ENCODE measurements at places on chromosomes 3 and 15.

DNA sequence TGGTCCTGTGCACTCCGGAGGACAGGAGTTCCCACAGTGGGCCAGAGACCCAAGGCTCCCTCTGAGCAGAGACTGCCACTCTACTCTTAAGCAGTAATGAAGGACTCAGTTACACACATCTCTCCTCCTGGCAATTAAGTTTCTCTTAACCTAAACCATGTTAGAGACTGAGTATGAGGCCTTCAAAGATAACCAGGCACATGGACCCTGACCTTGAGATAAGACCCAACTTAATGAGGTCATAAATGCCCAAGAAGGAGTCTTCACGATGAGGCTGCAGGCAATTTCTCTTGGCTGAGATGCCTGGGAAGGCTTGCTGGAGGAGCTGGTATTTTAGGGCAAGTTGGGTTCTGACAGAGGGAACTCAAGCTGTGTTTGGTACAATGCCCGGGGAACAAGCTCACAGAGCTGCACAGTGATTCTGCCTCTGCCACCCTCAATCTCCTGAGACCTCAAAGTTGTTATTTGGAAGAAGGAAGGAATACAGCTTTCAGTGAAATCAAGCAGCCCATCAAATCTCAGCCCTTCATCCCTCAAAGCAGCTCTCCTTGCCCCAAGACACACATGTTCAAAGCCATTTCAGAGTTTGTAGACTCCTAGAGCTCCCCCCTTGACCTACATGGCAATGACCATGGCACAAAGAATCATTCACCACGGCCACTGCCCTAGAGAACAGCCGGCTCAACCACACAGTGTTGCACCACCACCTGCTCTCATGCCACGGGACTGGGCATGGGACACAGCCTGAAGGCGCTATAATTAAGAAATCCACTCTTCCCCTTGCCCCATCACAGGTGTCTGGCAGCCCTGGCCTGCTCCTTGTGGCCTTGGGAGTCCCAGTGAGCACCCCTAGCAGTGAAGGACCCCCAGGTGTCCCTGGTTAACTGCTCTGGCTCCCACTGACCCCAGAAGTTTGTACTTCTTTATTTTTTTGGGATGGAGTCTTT, 7.1 kb downstream of the RMDN3 start:
- no peak for DNase-seq

GRCh38 chr15:69066007-69066995, 51.8 kb downstream of the NOX5 start:
- no peak for DNase-seq

- no peak for DNase-seq
Measured at GRCh38 chr3:105555206-105555605, 188.5 kb downstream of the ALCAM start.

DNA sequence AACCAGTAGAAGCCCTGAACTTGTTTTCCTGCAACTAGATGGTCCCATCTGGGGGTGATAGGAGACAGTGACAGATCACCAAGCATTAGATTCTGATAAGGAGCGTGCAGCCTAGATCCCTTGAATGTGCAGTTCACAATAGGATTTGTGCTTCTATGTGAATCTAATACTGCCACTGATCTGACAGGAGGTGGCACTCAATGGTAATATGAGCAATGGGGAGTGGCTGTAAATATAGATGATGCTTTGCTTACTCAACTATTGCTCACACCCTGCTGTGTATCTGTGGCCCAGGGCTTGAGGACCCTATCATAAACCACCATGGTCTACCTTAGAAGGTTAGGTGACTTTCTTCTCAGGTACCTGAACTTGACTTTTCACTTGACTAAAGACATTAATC, 417.1 kb upstream of the ARHGEF26 start:
- DNase-seq: no peak

- no peak for DNase-seq
Measured at GRCh38 chr3:71917545-71917944, 132.6 kb upstream of the PROK2 start.

- no peak for DNase-seq
Measured at GRCh38 chr3:81989758-81990157, 228.3 kb upstream of the GBE1 start.

DNA sequence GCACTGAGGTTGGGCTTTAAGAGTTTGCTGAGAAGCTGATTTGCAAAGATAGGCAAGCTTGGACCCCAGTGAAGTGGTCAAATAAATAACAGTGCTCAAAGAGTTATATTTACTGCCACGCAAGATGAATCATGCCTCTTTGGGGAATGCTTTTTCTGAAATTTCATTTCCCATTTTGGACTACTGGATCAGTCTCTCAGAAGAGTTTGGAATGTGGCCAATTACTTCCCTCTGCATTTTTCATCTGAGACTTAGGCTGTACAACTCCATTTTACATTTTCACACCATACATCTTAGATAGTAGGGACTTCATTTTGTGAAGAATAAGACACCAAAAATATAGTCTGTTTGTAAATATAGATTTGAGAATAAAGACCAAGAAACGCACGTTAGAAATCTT, 419.7 kb downstream of the FGF12 start:
- DNase-seq: no peak

GRCh38 chr15:35288580-35288979, 203.5 kb upstream of the NANOGP8 start:
- no peak for DNase-seq

GRCh38 chr3:100436951-100437350, 35.6 kb downstream of the LNP1 start:
- no peak for DNase-seq

DNA sequence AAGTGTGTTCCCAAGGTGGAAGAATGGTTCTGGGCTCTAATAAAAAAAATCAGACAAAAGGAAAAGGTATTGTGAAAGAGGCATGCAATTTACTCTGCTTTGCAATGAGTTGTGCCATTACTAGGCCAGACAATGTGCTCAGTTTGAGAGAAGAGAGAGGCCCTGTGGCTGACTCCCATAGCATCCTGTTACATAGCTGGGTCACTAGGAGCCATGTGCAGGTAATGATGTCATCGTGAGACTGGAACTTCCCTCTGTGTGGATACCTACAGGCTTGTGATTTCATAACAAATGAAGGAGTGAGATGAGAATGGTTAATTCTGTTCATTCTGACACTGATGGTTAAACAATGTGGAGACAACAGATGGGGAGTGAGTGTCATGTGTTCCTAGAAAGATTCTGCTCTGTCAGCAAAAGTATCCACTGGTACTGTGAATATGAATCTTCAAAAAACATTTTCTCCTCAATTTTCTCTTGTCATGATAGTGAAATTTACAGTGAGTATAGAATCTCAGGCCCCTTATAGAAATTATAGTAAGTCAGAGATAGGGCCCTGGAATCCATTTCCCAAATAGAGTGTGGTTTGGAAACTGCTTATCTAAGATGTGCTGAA, 648.7 kb upstream of the DPPA4 start:
- DNase-seq: no peak

GRCh38 chr15:93067649-93068085, 21.3 kb downstream of the RGMA start:
- no peak for DNase-seq

- DNase-seq: no peak
Measured at GRCh38 chr15:96343113-96344059, 12.9 kb downstream of the NR2F2 start.

- DNase-seq: no peak
Measured at GRCh38 chr3:116930786-116931185, 221.2 kb downstream of the TUSC7 start.

DNA sequence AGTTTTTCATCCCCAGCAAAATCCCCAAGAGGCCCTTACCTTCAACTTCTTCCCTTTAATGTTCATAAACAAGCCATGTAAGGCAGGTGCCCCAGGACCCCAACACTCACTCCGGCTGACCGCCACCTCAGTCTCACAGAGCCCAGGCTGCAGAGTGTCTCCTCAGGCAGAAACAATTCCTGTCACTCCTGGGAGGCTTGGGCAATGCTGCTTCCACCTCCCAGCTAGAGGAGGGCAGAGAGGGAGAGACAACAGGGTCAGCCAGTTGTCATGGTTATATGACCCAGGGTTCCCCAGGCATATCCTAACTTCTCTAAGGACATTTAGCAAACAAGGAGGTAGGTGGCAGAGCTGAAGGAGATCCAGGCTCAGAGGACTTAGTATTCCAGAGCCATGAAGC, at the start of gene PLIN1:
Gene PLIN1 (minus strand): TSS at position 156 of the 400 bp plus-strand sequence. CDS start 1,878 bp downstream, outside the sequence.
- DNase-seq: no peak

GRCh38 chr3:60555686-60556354, 695.4 kb downstream of the FHIT start:
- no peak for DNase-seq

- DNase-seq: no peak
Measured at GRCh38 chr3:46113608-46114007, 86.3 kb upstream of the XCR1 start.

DNA sequence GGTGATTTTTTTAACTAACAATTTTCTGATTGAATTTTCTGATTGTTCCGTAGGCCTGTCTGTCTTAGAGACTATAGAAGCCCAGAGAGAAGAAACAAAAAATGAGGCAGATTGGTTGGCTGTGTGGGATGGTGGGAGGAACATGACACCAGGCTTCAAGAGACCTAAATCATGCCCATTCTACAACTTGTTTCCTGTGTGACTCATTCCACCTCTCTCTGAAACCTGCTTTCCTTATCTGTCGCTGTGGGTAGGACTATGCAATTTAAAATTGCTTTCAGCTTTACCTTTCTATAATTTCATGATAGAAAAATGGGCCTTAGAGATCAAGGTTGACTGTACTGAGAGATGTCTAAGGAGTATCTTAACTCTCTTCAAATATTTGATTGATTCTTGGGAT, 44.5 kb downstream of the OXNAD1 start:
- DNase-seq: no peak

GRCh38 chr15:77496715-77497109, 76.0 kb downstream of the HMG20A start:
- no peak for DNase-seq

- DNase-seq: no peak
Measured at GRCh38 chr3:172182797-172183196, 143.4 kb downstream of the FNDC3B start.

DNA sequence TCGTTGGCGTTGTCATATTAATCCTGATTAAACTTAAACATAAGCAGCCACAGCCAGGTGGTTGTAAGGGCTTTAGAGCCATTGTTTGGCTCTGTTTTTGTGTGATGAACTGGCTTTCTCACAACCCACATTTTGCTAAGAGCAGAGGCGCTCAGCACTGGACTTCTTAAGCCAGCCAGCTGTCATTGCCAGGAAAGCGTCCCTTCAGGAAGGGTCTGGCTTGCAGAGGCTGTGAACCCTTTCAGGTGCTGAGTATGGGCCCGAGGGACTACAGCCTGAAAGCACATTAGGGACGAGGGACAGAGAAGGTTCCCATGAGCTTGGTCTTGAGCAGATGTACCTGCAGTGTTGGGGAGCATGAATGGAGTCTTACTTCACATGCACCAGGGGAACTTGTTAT, 112.3 kb downstream of the CHCHD6 start:
- no peak for DNase-seq

- DNase-seq: no peak
Measured at GRCh38 chr3:100256731-100257151, 4.1 kb upstream of the TBC1D23 start.

DNA sequence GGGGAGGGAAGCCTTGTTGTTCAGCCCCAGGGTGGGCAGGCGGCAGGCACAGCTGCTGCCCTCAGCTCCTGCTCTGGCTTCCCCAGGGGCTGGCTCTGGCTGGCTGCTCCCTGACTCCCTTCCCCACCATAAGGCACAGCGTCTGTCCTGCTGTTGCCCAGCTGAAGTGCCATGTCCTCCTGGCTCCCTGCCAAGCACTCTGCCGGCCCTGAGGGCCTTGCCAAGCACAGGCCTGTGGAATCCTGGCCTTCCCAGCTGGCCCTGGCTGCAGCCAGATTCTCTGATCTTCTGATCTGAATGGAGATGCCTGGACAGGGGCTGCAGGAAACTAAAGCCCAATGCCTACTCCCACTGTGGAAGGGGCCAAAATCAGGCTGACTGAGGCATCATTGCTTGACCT, 1.1 kb downstream of the IQCF6 start:
- DNase-seq: no peak

- no peak for DNase-seq
Measured at GRCh38 chr3:31567036-31567435, 34.3 kb downstream of the STT3B start.

- no peak for DNase-seq
Measured at GRCh38 chr3:186260726-186261125, 101.3 kb downstream of the DGKG start.

DNA sequence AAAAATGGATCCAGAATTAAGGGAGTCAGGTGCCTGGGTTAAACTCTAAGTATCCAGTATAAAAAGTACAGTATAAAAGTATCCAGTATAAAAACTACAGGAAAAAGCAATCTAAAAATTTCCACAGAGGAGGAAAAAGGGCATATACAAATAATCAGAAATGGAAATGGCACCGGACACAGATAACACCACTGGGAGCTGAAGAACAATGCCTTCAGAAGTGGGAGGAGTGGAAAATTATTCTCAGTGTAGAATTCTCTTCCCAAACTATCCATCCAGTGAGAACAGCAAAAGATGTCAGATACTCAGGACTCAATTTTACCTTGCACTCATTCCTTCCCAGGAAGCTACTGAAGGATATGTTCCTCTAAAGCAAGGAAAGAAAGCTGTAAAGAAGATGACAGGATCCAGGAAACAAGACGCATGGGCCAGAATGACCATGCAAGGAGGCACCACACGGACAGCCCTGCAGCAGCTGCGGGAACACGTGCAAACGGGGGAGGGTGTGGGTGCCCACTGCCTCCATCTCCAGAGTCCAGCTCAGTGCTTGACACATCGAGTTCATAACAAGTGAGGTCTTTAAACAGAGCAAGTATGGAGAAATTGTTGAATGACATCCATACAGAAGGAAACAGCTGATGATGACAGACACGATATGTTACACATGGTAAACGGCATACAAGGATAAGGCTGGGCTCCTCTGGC, 68.5 kb downstream of the CHSY1 start:
- DNase-seq: no peak

GRCh38 chr3:183185696-183186095, 23.2 kb upstream of the LAMP3 start:
- no peak for DNase-seq

DNA sequence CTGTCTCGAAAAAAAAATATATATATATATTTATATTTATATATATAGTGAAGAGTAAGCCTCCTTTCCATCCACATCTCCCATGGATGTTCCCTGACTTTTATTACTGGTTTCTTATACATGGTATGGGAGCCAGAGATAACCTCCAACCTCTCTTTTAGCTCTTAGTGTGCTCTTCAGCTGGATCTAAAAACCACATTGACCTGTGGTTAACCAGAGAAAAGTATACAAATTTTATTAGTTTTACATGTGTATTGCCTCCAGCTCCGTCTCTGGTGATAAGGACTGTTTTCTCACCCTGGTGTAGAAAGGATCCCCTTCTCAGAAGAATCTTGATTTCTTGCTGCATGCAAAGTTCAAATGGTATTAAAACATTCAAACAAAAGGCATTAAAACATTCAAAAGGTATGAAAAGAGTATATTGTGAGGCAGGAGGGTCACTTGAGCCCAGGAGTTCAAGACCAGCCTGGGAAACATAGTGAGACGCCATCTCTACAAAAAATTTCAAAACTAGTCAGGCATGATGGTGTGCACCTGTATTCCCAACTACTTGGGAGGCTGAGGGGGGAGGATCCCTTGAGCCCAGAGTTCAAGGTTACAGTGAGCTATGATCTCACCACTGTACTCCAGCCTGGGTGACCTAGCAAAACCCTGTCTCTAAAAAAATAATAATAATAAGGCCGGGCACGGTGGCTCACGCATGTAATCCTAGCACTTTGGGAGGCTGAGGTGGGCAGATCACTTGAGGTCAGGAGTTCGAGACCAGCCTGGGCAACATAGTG, 13.5 kb upstream of the TTBK2 start:
- no peak for DNase-seq

Measured in esophagus squamous epithelium (tissue), 5 donors.